Mesothelial cell of epicardium (in vitro differentiated cells): ENCODE measurements at places on chromosomes 1 and 21. TPM values are rescaled to one million over a fixed set of nuclear protein-coding genes. Genes with fewer than 3 reads are reported as not detected.

CSF3R gene
- 2.5 to 4.0 TPM (median 2.8 TPM) in 3 replicates for total RNA-seq

SLFNL1 gene
- 1.2 to 1.4 TPM (median 1.3 TPM) in 3 replicates for total RNA-seq

DNA sequence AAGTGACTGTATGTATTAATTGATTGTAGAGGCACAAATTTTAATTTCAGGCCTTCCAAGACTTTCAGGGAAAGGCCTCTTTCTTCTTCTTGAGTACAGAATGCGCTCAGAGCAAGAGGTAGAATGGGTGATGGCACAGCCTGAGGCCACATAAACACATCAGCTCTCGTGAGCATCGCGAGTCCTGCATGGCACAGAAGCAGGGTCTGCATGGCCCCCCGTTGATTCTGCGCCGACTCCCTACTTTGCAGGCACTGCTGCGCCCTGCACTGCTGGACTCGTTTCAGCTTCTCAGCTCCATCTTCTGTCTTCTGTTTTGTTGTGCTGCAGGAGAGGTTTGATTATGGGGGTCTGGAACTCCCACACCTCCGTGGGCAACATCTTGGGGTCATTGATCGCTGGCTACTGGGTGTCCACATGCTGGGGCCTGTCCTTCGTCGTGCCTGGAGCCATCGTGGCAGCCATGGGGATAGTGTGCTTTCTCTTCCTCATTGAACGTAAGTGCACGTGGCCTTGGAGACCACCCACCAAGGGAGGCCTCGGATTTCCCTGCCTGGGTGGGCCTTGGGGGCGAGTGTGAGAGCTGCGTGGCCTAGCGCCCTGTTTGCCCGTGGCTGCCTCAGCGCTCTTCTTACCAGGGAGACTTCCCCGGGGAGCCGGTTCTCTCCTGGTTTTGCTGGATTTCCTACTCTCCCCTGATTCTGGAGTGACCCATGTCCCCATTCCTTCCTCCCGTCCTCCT, 29.6 kb downstream of the SLC37A1 start:
- no peak overlapping the region for H3K4me3 ChIP-seq
- no peak overlapping the region for H3K27ac ChIP-seq
- DNase-seq: no peak
- H3K27me3 ChIP-seq: no peaks in the 10 kb centered on the region

GRCh38 chr1:158055854-158056253, 62.4 kb downstream of the KIRREL1 start:
- peaks cover 54% of the 10 kb centered on the region for H3K4me1 ChIP-seq
- DNase-seq: no peak
- no peak overlapping the region for H3K4me3 ChIP-seq
- H3K27ac ChIP-seq: no peak overlapping the region
- no peaks in the 10 kb centered on the region for H3K27me3 ChIP-seq
- peaks cover 26% of the 10 kb centered on the region for H3K36me3 ChIP-seq

GRCh38 chr1:218351391-218352074, 6.4 kb downstream of the TGFB2 start:
- H3K36me3 ChIP-seq: no peaks in the 10 kb centered on the region
- DNase-seq: no peak
- H3K4me1 ChIP-seq: peaks cover 57% of the 10 kb centered on the region
- H3K27ac ChIP-seq: peak overlapping the region; percentile 87
- H3K27me3 ChIP-seq: no peaks in the 10 kb centered on the region
- H3K4me3 ChIP-seq: peak overlapping the region; percentile 60

NEK2 gene
- total RNA-seq: 7.7 to 9.6 TPM (median 8.5 TPM) in 3 replicates

GRCh38 chr1:112754116-112754628, 39.0 kb upstream of the PPM1J start:
- no peak overlapping the region for H3K4me3 ChIP-seq
- H3K27me3 ChIP-seq: no peaks in the 10 kb centered on the region
- H3K4me1 ChIP-seq: peaks cover 8% of the 10 kb centered on the region

GRCh38 chr21:19844334-19844733, 1153.9 kb upstream of the NCAM2 start:
- H3K27ac ChIP-seq: no peak overlapping the region
- no peaks in the 10 kb centered on the region for H3K27me3 ChIP-seq
- no peaks in the 10 kb centered on the region for H3K36me3 ChIP-seq

GRCh38 chr1:52403566-52404115, 582 bp downstream of the ORC1 start:
- H3K36me3 ChIP-seq: peaks cover 21% of the 10 kb centered on the region
- DNase-seq: no peak
- H3K27ac ChIP-seq: peak overlapping the region; percentile 99
- no peaks in the 10 kb centered on the region for H3K27me3 ChIP-seq

TIE1 gene
- 1.3 to 1.7 TPM (median 1.5 TPM) in 3 replicates for total RNA-seq

LCE2A gene
- not detected in 3 replicates for total RNA-seq

DNA sequence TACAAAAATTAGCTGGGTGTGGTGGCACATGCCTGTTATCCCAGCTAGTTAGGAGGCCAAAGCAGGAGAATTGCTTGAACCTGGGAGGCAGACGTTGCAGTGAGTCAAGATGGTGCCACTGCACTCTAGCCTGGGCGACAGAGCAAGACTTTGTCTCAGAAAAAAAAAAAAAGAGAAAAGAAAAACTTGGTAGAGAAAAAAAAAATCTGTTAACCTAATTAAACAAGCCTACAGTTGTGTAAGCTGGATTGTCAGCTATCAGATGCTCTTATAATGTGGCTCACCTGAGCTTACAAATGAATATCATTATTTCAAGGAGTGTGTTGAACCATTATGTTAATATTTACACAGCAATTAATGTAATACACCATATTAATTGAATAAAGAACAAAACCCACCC, 26.4 kb upstream of the EYA3 start:
- peaks cover 2% of the 10 kb centered on the region for H3K27me3 ChIP-seq
- H3K4me1 ChIP-seq: no peaks in the 10 kb centered on the region
- H3K36me3 ChIP-seq: no peaks in the 10 kb centered on the region

DNA sequence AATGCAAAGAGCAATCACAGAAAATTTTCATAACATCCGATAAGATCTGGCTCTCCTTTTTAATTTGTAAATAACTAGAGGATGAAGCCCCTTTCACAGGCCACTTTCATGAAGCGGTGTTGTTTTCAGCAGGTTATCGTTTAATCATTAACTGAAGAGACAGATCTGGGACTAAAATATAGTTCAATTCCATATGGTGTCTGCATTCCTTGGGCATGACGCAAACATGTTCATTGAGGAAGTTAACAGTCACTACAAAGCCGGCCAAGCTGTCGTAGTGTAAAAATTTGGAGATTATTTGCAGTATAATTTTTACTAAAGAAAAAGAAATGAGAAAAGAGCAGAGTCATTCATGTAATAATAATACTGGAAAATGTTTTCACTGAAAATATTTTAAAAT, 565.2 kb upstream of the ADAMTS5 start:
- H3K4me1 ChIP-seq: peaks cover 27% of the 10 kb centered on the region
- H3K4me3 ChIP-seq: no peak overlapping the region
- H3K36me3 ChIP-seq: peaks cover 5% of the 10 kb centered on the region
- no peak for DNase-seq
- peak overlapping the region; percentile 78 for H3K27ac ChIP-seq

ATP1A2 gene
- 0.54 to 0.76 TPM (median 0.64 TPM) in 3 replicates for total RNA-seq

- DNase-seq: no peak
- H3K4me1 ChIP-seq: peaks cover 51% of the 10 kb centered on the region
- peaks cover 4% of the 10 kb centered on the region for H3K27me3 ChIP-seq
- H3K27ac ChIP-seq: peak overlapping the region; percentile 71
- H3K36me3 ChIP-seq: no peaks in the 10 kb centered on the region
- H3K4me3 ChIP-seq: no peak overlapping the region
These were observed 5.7 kb upstream of the TPRG1L start for GRCh38 chr1:3618881-3619671.

DNA sequence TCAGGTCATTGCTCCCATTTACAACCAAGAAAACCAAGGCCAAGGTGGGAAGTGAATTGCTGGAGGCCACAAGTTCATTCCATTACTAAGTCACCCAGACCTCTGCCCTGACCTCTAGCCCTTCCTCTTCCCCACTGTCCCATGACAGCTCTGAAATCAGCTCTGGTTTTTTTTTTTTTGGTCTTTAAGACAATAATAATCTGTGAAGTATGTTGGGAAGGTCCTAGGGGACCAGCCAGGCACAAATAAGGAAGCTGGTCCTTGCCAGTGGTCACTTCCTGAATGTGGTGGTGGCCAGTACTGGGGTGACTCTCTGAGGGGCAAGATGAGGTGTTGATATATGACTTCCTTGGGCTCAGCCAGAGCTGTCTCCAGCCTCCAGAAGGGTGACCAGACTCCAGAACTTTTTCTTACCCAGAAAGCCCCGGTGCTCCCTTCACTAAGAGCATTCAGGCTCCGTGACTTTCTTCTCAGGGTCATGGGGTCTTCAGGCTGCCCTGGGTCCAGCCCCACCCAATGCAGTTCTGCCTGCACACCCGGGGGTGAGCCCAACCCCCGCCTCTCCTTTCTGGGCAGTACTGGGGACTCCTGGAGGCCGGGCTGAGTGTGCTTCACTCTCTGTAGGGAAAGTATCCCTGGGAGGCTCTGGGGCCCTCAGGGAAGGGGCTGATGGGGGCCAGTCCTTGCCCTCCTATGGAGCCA, 159.6 kb downstream of the PTPRU start:
- no peaks in the 10 kb centered on the region for H3K27me3 ChIP-seq
- DNase-seq: no peak
- H3K36me3 ChIP-seq: no peaks in the 10 kb centered on the region
- H3K4me3 ChIP-seq: no peak overlapping the region
- H3K4me1 ChIP-seq: peaks cover 13% of the 10 kb centered on the region

CNIH4 gene
- 39.6 to 40.2 TPM (median 39.6 TPM) in 3 replicates for total RNA-seq

DNA sequence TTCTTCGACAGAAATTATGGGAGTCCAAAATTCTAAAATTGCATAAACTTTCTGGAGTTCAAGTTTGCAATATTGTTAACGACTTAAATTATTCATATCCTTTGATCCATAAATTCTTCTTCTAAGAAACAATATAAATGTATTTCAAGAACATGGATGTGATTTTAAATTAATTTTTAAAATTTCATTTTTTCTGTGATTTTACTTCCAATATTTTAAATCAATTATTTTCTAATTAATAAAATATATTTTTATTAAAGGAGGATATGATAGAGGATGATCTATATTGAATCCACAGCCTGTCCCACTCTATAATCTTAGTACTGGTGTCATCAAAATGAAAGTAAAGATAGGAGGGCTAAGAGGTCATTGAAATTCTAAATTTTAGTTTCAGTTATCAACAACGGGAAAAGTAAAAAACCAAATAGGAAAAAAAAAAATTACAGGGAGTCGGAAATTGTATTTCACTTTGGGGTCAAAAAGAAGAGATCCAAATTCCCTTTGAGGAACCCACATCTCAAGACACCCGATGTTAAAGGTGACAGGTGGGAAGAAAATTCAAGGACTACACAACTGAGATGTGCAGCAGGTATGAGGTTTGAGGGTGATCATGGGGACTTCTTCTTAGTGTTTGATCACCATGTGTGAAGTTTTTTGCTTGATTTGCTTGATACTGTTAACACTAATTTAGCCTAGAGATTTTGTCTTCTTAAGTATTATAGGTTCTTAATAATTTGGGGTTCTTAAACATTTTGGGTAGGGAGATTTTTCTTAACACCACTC, 154.8 kb upstream of the RGS18 start:
- peaks cover 2% of the 10 kb centered on the region for H3K27me3 ChIP-seq
- H3K4me1 ChIP-seq: no peaks in the 10 kb centered on the region
- no peak overlapping the region for H3K27ac ChIP-seq
- no peaks in the 10 kb centered on the region for H3K36me3 ChIP-seq
- no peak overlapping the region for H3K4me3 ChIP-seq

GRCh38 chr1:160836561-160836960, 26.1 kb downstream of the CD244 start:
- H3K36me3 ChIP-seq: no peaks in the 10 kb centered on the region
- no peak overlapping the region for H3K4me3 ChIP-seq
- no peak for DNase-seq
- no peaks in the 10 kb centered on the region for H3K27me3 ChIP-seq
- no peak overlapping the region for H3K27ac ChIP-seq

DNA sequence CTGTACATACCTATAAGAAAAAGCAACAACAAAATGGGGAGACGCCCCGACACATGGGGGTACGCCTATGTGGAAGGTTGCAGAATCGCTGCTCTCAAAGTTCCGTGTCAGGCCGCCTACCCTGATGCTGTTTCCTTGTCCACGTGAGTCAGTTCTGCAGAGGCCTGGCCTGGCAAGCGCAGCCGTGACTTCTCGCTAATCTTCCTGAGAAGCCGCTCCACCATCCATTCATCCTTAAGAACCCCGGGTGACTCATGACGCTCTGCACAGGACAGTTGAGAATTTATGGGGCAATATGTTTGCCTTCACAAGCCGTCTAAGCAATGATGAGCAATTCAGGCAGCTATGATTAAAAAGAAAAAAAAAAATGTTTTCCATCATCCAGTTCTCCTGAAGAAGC, 122.3 kb upstream of the TMPRSS2 start:
- H3K27ac ChIP-seq: no peak overlapping the region
- no peaks in the 10 kb centered on the region for H3K27me3 ChIP-seq
- H3K36me3 ChIP-seq: peaks cover 2% of the 10 kb centered on the region
- no peak for DNase-seq

KCNA3 gene
- total RNA-seq: 0.29 to 0.45 TPM (median 0.34 TPM) in 3 replicates

DNA sequence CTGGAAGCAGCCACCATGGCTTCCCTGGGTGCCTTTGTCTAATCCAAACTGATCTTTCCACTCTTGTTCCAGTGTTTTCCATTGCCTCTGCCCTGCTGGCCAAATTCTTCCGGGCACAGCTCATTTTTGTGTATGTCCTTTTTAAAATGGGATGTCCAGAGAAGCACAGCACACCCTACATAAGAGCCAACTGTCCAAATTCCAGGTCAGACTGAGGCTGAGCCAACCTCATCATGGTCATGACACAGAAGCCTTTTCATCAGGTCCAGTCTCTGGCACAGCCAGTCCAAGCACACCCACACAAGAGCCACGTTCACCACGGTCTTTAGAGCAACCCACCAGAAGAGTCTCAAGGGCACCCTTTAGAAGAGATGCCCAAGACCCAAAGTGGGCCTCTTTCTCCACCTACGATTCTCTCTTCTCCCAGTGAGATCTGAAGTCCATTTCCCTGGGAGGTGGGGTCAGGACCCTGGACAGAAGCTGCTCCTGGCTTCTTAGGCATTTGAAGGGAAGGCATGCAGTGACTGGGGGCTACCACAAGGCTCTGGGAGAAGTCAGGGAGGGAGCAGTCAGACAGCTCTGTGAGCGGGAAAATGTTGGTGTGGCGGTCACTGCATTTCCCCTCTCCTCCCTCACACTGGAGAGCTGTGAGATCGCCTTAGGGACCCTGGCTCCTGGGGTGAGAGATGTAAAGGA, 53.2 kb downstream of the SYT2 start:
- no peaks in the 10 kb centered on the region for H3K36me3 ChIP-seq
- no peak overlapping the region for H3K4me3 ChIP-seq
- H3K4me1 ChIP-seq: no peaks in the 10 kb centered on the region
- H3K27me3 ChIP-seq: peaks cover 84% of the 10 kb centered on the region
- H3K27ac ChIP-seq: no peak overlapping the region
- DNase-seq: no peak

CYP4X1 gene
- 0.36 to 0.94 TPM (median 0.62 TPM) in 3 replicates for total RNA-seq

NDUFS5 gene
- total RNA-seq: 184 to 196 TPM (median 186 TPM) in 3 replicates

- no peak for DNase-seq
- no peaks in the 10 kb centered on the region for H3K36me3 ChIP-seq
- H3K4me3 ChIP-seq: no peak overlapping the region
- peaks cover 20% of the 10 kb centered on the region for H3K27me3 ChIP-seq
These were observed 24.7 kb upstream of the IL10 start for GRCh38 chr1:206796981-206797402.
